ENCODE measurements at places on chromosomes 4 and X. TPM values are rescaled to one million over a fixed set of nuclear protein-coding genes. Genes with fewer than 3 reads are reported as not detected.

OTUD6A gene
- not detected for total RNA-seq

- H3K27ac ChIP-seq = no peak overlapping the region
- peaks cover 9% of the 10 kb centered on the region for H3K27me3 ChIP-seq
- DNase-seq = no peak
- H3K36me3 ChIP-seq = peaks cover 2% of the 10 kb centered on the region
Measured at GRCh38 chrX:72554448-72555140, 18.0 kb downstream of the HDAC8 start.

OSTC gene
- 87.7 TPM for total RNA-seq

GRCh38 chr4:111011458-111011857 lies 388.6 kb upstream of the PITX2 start:
- no peak overlapping the region for H3K4me3 ChIP-seq
- no peak for DNase-seq
- no peak overlapping the region for H3K27ac ChIP-seq
- H3K36me3 ChIP-seq = no peaks in the 10 kb centered on the region
- no peaks in the 10 kb centered on the region for H3K27me3 ChIP-seq
- H3K4me1 ChIP-seq = no peaks in the 10 kb centered on the region

DNA sequence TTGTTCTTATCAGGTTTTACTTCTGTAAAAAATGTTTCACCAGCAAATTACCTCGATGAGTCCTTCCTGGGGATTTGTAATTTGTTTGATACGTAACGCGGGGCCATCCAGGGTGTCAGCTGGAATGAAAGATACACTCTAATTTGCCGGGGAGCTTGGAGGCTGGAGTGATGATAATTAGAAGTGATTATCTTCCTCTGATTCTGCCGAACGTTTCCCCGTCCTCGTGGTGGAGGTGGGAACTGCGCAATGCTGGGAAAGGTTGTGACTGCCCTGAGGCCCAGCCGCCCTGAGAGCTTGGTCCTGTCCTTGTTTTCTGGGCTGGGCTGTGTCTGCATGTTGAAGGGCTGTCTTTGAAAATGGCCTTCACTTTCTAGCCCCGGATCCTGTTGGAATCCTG lies 48.0 kb downstream of the SORCS2 start:
- no peak overlapping the region for H3K27ac ChIP-seq
- H3K4me3 ChIP-seq = no peak overlapping the region
- no peaks in the 10 kb centered on the region for H3K36me3 ChIP-seq
- H3K4me1 ChIP-seq = no peaks in the 10 kb centered on the region

DNA sequence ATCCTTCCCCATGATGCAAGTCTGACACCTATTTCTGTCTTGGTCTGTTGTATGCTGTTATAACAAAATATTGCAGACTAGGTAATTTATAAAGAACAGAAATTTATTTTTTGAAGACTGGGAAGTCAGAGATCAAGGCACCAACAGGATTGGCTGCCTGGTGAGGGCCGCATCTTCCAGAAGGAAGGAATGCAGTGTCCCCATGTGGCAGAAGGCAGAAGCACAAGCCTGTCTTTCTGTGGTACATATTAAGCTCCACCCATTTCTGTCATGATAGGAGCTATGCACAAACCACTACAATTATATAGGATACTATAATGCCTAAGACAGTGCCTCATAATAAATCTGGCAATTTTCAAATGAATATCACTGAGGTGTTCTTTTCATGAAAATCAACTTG lies 502.3 kb upstream of the DIAPH2 start:
- no peak for DNase-seq
- no peaks in the 10 kb centered on the region for H3K36me3 ChIP-seq
- H3K4me3 ChIP-seq = no peak overlapping the region
- H3K27me3 ChIP-seq = peaks cover 16% of the 10 kb centered on the region
